ENCODE measurements at places on chromosomes 3 and 15.
A peak's percentile ranks its signal among the peaks of the same experiment; 100 is the strongest.

DNA sequence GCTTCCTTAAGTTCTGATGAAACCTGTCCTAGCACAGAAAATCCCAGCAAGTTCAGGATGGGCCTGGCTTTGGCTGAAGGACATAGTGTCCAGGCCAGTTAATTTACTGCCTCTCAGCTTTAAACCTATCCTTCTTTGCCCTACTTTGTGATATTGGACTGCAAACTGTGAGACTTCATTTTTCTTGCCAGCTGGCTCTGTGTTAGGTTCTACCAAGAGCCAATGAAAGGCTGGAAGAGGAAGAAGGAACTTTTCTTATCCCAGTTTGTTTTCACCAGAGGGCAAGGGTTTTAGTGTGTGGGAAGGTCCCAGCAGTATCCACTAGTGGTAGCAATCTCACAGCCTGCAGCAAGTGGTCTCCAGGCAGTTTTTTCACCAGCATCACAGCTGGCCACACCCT is 18.2 kb downstream of the DCUN1D1 start:
- no peak overlapping the region for H3K27ac ChIP-seq
- no peak overlapping the region for H3K4me3 ChIP-seq
- no peaks in the 10 kb centered on the region for H3K27me3 ChIP-seq
- DNase-seq = no peak
- peaks cover 19% of the 10 kb centered on the region for H3K4me1 ChIP-seq
- H3K36me3 ChIP-seq = peaks cover 37% of the 10 kb centered on the region

GRCh38 chr3:63387568-63387967 is 109.5 kb downstream of the SYNPR start:
- H3K36me3 ChIP-seq = no peaks in the 10 kb centered on the region
- H3K27ac ChIP-seq = no peak overlapping the region

GRCh38 chr15:31013863-31014607 is 22.6 kb upstream of the MTMR10 start:
- H3K4me1 ChIP-seq = peaks cover 11% of the 10 kb centered on the region
- peaks cover 9% of the 10 kb centered on the region for H3K36me3 ChIP-seq
- DNase-seq = no peak
- H3K27ac ChIP-seq = no peak overlapping the region
- H3K4me3 ChIP-seq = no peak overlapping the region

- H3K36me3 ChIP-seq = no peaks in the 10 kb centered on the region
- H3K27ac ChIP-seq = no peak overlapping the region
- no peaks in the 10 kb centered on the region for H3K4me1 ChIP-seq
- no peak for DNase-seq
These were observed 53.4 kb downstream of the PDZRN3 start for GRCh38 chr3:73571238-73571794.

DNA sequence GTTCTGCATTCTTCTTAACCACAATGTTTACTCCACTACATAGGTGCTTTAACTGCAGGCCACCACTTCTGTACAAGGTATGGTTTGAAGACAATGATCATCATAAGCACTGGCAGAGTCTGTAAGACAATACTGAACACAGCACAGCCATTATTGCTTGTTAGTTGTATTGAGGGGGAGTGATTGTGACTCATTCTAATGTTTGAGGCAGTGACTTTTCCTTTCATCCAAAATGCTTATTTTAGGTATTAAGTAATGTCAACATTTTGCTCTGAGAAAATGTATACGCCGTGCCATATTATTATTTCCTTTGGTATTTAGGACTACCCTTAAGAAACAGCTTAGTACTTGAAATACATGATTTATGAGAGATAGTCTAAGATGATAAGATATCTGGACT is 618.2 kb upstream of the ZNF717 start:
- no peaks in the 10 kb centered on the region for H3K36me3 ChIP-seq
- no peak overlapping the region for H3K27ac ChIP-seq
- DNase-seq = no peak
- H3K4me1 ChIP-seq = no peaks in the 10 kb centered on the region

DNA sequence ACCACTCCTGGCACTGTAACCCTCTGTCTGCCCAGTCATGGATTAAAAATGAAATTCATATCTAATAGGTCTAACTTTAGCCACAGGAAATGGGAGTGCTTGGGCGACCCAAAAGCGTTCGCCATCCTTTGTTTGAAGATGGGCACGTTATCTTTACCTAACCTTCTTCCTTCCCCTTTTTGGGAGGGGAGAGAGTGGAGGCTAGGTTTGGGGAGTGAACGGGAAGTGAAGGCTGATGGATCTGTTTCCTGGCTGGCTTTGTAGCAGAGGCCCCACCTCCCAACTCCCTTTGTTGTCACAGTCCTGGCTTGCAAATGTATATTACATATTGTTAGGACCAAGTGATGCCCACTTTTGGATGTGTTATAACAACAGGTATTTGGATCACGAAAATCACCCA is 98.1 kb upstream of the ARHGEF3 start:
- peaks cover 49% of the 10 kb centered on the region for H3K4me1 ChIP-seq
- H3K36me3 ChIP-seq = peaks cover 43% of the 10 kb centered on the region
- H3K4me3 ChIP-seq = no peak overlapping the region
- H3K27me3 ChIP-seq = no peaks in the 10 kb centered on the region
- no peak for DNase-seq
- no peak overlapping the region for H3K27ac ChIP-seq

DNA sequence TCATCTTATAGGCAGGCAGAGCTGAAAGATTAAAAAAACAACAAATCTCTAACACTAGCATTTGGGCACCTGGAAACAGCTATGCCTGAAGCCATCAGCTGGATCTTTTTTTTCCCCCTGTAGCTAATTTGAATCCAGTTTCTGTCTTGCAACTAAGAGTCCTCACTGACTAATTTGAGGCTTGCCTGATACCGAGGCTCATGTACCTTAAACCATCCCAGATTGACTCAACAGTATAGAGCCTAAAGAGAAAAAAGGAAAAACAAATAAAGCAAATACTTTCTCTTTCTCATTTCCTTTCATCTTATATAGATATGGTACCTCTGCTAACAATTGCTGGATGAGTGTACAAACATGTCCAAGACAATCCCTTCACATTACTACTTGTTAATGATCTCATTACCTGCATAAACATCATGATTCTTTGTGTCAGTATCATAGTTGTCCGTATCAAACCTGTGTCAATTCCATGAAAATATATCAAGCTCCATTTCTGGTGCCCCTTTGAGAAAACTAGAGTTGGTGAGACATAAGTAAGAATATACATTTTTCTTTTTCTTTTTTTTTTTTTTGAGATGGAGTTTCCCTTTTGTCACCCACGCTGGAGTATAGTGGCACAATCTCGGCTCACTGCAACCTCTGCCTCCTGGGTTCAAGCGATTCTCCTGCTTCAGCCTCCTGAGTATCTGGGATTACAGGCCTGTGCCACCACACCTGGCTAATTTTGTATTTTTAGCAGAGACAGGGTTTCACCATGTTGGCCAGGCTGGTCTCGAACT is 43.1 kb downstream of the BHLHE40 start:
- H3K36me3 ChIP-seq = no peaks in the 10 kb centered on the region
- no peaks in the 10 kb centered on the region for H3K27me3 ChIP-seq
- peak overlapping the region; percentile 95 for H3K27ac ChIP-seq

DNA sequence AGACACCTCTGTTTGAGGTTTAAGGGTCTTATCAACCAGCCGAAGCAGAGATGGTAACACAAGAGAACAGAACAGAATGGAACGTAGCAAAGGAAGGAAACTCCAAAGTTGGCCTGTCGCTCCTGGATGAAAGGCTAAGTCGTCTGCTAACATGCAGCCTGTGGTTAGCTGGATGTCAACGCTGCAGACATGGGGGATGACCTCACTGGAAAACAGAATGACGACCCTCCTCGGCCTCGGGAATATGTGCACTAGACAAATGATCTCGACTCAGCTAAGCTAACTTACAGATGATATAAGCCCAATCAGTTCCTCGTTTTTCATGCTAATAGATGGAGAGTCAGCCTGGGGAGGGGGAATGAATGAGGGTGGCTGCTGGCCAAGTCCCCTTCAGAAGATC is 177.8 kb upstream of the LRTM1 start:
- no peaks in the 10 kb centered on the region for H3K36me3 ChIP-seq
- H3K4me1 ChIP-seq = no peaks in the 10 kb centered on the region
- DNase-seq = no peak
- no peak overlapping the region for H3K4me3 ChIP-seq

DNA sequence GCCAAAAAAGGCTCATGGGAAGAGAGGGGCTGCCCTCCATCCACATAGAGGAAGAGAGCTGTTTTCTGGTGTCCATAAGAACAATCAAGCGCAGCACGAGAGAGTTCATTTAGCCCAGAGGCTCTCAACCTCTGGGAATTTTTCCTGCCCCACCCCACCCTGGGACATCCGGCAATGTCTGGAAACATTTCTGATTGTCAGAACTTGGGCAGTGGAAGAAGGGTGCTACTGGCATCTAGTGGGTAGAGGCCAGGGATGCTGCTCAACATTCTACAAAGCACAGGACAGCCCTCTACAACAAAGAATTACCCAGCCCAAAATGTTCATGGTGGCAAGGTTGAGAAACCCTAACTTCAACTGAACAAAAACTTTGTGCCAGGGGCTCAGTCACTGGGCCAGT is 92.9 kb downstream of the RAB11A start:
- peaks cover 32% of the 10 kb centered on the region for H3K27me3 ChIP-seq
- H3K36me3 ChIP-seq = no peaks in the 10 kb centered on the region
- DNase-seq = no peak
- H3K4me1 ChIP-seq = no peaks in the 10 kb centered on the region
- no peak overlapping the region for H3K4me3 ChIP-seq
- H3K27ac ChIP-seq = no peak overlapping the region

- no peak overlapping the region for H3K27ac ChIP-seq
- H3K4me1 ChIP-seq = no peaks in the 10 kb centered on the region
- no peak overlapping the region for H3K4me3 ChIP-seq
- no peak for DNase-seq
- H3K27me3 ChIP-seq = no peaks in the 10 kb centered on the region
These were observed 116.3 kb downstream of the MEX3B start for GRCh38 chr15:81929557-81929956.

- H3K27ac ChIP-seq = no peak overlapping the region
- H3K27me3 ChIP-seq = no peaks in the 10 kb centered on the region
- H3K4me3 ChIP-seq = no peak overlapping the region
- no peaks in the 10 kb centered on the region for H3K4me1 ChIP-seq
- no peak for DNase-seq
- no peaks in the 10 kb centered on the region for H3K36me3 ChIP-seq
These were observed 102.0 kb downstream of the IL12A start for GRCh38 chr3:160090653-160091052.

DNA sequence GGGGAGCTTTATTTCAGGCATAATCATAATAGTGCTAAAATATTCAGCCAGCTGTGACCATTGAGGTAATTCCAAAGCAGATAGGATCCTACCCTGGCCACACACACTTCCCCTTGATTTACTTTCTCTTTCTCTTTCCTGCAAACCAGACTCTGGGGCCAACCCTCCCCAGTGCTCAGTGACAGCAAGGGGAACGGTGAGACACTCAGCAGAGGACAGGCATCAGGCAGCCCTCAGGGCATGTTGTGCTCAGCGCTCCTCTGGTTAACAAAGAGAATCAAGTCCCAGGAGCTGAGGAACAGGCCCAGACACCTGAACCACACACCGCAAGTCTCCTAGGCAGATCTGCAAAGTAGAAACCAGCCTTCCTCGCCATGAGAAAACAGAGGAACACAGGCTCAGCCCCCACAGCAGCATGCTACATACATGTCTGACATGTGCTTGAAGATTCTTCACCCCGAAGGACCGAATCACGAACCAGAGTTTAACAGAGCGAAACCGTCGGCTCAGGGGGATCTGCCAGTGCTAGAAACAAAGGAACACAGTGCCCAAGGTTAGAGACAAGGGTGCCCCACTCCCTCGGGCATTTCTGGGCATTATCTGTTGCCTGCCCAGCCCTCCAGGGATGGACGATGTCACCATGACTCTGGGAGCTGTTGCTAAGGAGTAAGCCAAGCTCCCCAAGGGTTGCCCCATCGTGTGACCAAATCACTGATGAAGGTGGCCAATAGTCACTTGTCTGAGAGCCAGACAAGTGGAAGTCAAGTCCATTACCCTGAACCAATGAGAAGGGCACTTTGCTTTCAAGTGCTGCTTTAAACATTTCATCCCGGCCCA is 17.5 kb downstream of the HDC start:
- peaks cover 28% of the 10 kb centered on the region for H3K36me3 ChIP-seq
- peak; percentile 62 for DNase-seq
- H3K27me3 ChIP-seq = no peaks in the 10 kb centered on the region
- H3K4me1 ChIP-seq = peaks cover 68% of the 10 kb centered on the region
- H3K4me3 ChIP-seq = peak overlapping the region; percentile 82

DNA sequence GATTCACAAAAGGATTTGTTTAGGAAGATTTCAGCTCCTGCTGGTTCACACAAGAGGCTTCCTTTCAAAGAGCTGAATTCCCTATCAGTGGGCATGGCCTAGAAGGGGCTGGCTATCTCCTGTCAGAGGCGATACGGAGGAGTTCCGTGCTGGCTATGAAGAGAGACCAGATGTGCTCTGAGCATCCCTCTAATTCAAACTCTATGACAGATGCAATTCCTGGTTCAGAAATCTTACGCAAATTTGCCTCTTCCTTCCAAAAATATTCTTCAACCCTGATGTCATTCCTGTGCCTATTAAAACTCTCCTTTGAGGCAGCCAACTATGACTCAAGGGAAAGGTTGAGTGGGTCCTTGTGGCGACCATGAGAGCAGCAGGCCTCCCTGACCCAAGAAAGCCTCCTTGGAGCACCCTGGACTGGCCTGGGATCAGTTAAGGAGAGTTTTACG is 139.3 kb upstream of the HES1 start:
- H3K27me3 ChIP-seq = peaks cover 53% of the 10 kb centered on the region
- no peak for DNase-seq
- H3K27ac ChIP-seq = no peak overlapping the region
- H3K36me3 ChIP-seq = no peaks in the 10 kb centered on the region
- H3K4me3 ChIP-seq = no peak overlapping the region

DNA sequence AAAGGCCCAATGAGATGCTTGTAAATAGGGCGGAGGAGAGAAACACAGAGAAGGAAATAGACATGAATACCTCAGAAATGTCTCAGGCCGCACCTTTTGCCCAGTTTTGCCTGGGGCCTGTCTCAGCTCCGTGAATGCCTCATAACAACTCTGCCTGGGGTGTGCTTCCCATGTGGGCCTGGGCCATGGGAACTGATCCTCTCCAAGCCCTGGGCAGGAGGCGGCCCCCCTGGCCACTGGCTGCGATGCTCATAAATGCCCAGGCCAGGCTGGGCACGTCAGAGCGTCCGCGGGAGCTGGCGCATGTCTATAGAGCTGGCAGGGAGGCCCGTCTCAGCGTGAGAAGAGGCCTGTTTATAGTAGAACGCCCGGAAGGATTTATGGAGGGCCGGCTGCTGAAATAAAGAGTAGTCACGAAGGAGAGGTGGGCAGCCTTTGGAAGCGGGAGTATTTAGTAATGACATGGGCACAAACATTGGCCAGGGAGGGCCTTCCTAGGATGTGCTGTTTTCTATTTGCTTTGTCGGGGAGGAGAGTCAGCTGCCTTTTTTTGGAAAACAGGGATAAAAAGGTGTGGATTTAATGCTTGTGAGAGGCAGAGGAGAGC is 85.9 kb upstream of the IGF1R start:
- no peak overlapping the region for H3K4me3 ChIP-seq
- H3K4me1 ChIP-seq = peaks cover 7% of the 10 kb centered on the region
- H3K36me3 ChIP-seq = no peaks in the 10 kb centered on the region
- no peak for DNase-seq
- no peak overlapping the region for H3K27ac ChIP-seq

- no peaks in the 10 kb centered on the region for H3K36me3 ChIP-seq
- no peak overlapping the region for H3K27ac ChIP-seq
- no peaks in the 10 kb centered on the region for H3K27me3 ChIP-seq
These were observed 83.1 kb downstream of the DNAJB8 start for GRCh38 chr3:128383316-128384235.
